ENCODE measurements at places on chromosomes 2 and 18.

DNA sequence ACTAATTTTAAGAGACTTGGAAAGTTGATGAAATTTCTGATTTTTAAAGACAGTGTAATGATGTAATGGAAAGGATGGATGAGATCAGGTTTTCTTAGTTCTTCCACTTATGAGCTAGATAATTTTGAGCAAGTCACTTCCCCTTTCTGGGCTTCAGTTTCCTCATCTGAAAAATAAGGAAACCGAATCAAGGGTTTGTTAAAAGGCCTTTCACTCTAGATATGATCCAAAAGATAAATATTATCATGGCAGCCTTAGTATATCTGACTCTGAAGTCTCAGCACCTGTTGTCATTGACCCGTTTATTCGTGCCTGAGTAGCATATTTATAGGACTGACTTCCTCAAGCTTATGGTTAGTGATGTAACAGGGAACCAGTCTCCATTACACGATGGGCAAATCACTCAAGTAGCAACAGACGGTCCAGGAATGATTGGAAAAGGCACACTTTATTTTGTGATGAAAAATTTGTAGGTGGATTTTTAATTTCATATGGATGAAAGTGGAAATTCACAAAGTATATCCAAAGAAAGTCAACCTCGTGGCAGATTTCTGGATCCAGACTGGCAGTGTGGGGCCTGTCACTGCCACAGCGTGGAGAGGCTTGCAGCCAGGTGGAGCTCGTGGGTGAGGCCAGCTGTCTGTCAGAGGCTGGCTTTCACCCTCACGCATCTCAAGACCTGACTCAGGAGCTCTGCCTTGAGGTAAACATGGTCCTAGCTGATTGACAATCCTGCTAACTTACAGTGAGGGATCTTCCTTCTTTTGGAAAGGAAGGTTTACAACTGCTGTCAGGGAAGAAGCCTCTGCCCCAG lies 137.9 kb upstream of the CXCR4 start:
- peak; percentile 17 for DNase-seq

DNA sequence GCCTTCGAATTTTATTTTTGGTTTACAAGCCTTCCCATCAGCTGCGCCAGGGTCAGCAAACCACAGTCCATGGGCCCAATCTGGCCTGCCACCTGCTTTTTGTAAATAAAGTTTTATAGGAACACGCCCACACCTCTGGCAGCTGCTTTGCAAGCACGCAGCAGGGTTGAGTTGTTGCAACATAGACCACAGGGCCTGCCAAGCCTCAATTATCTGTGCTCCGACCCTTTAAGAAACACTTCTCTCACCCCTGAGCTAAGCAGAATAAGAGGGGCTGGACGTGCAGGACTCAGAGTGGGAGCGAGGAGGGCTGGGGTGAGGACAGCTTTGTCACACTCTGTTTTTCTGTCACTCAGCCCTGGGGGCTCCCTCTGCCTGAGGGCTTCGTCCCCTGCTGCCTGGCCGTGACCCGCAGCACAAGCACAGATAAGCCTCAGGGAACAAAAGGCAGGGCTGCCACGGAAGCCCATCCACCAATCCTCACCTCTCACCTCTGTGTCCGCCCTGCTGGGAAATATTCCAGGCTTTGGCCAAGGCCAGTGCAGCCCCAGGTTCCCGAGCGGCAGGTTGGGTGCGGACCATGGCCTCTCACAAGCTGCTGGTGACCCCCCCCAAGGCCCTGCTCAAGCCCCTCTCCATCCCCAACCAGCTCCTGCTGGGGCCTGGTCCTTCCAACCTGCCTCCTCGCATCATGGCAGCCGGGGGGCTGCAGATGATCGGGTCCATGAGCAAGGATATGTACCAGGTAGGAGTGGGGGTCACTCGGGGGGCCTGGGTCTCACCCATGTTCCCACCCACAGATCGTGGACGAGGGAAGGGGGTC lies at the start of gene AGXT:
TSS of gene AGXT (plus strand) at position 539 of the 823 bp plus-strand sequence. CDS start at position 581, 42 bp downstream.
- no peak for DNase-seq

- no peak for DNase-seq
Measured at GRCh38 chr2:138213624-138214023, 249.4 kb downstream of the HNMT start.

GRCh38 chr2:122565364-122565763 lies 809.9 kb downstream of the TSN start:
- DNase-seq = no peak

DNA sequence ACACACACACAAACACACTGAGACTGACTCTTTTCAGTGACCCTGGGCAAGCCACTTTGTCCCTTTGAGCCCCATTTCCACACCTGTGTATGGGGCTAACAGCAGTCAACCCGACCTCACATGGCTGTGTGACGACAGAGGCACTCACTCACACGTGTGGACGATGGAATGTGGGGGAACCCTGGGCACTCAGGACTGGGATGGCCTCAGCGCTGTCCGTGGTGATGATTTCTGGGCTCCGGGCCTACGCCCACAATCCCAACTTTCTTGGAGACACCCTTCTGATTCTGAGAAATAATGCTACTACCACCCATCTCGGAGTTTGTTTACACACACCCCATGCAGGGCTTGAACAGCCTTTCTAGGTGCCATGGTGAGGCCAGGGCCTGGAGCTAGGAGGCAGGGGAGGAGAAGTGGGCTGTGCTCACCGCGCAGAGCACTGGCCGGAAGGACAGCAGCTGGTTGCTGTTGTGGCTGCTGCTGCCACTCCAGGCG lies 1.5 kb downstream of the CRYBA2 start:
- no peak for DNase-seq
